ENCODE measurements at places on chromosomes 11 and 22. TPM values are rescaled to one million over a fixed set of nuclear protein-coding genes. Genes with fewer than 3 reads are reported as not detected.

Gene GP1BB
- polyA plus RNA-seq: 12.4 TPM

Gene SYT13
- 0.67 TPM for polyA plus RNA-seq

Gene USP2
- polyA plus RNA-seq: 42.0 TPM

Gene KCNE3
- polyA plus RNA-seq: 1.2 TPM

Gene CNIH2
- 0.06 TPM for polyA plus RNA-seq

Gene OR52I1
- not detected for polyA plus RNA-seq

Gene FZD4
- polyA plus RNA-seq: 17.9 TPM

Gene CCDC116
- 0.19 TPM for polyA plus RNA-seq

Gene SERPIND1
- polyA plus RNA-seq: 0.07 TPM

Gene TTC36
- 0.16 TPM for polyA plus RNA-seq

Gene APOL5
- 0.06 TPM for polyA plus RNA-seq

Gene GSTT2B
- polyA plus RNA-seq: 25.4 TPM

Gene TCIRG1
- 41.9 TPM for polyA plus RNA-seq

Gene GVQW3
- 0.41 TPM for polyA plus RNA-seq

Gene SYT9
- 0.01 TPM for polyA plus RNA-seq

Gene ZNHIT2
- 16.5 TPM for polyA plus RNA-seq

Gene MRGPRX4
- not detected for polyA plus RNA-seq

Gene ISX
- not detected for polyA plus RNA-seq

Gene CXCR5
- 0.58 TPM for polyA plus RNA-seq

Gene SLC39A13
- 62.3 TPM for polyA plus RNA-seq

Gene MYEOV
- polyA plus RNA-seq: 0.07 TPM

Gene ZP1
- 0.37 TPM for polyA plus RNA-seq

Gene MISFA
- 1.7 TPM for polyA plus RNA-seq
